ENCODE measurements at places on chromosomes 13 and 19.
A peak's percentile ranks its signal among the peaks of the same experiment; 100 is the strongest.

DNA sequence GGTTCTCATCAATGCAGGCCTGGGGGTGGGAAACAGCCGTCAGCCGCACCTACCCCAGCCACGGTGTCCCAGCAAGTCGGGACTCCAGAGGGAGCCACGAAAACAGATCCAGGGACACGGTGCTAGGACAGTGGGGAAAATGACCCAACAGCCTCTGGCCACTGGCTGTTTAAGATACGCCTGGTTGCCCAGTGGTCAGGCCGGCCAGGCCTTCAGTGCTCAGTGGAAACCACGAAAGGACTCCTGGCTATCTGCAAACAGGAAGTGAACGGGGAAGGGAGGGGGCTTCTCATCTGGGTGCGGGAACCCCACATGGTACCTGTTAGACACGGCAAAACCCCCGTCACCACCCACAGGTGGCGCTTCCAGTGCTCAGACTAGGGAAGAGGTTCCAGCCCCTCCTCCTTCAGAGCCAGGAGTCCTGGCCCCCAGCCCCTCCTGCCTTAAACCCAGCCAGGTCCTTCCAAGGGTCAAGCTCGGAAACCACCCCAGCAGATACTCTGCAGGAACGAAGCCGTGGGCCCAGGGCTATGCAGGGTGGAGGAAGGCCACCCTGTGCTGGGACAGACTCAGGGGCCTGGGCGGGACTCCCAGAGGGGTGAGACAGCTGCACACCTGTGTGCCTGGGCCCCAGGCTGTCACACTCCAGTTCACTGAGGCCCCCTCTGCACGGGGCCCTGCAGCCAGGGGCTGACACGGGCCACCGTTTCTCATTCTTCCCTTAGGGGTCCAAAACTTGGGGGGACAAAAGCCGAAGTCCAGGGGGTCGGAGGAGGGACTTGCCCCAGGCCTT is 4.5 kb downstream of the PPP1R12C start:
- no peak for DNase-seq

GRCh38 chr19:48290401-48290770 is 20.5 kb downstream of the ZNF114 start:
- DNase-seq, result no peak

DNA sequence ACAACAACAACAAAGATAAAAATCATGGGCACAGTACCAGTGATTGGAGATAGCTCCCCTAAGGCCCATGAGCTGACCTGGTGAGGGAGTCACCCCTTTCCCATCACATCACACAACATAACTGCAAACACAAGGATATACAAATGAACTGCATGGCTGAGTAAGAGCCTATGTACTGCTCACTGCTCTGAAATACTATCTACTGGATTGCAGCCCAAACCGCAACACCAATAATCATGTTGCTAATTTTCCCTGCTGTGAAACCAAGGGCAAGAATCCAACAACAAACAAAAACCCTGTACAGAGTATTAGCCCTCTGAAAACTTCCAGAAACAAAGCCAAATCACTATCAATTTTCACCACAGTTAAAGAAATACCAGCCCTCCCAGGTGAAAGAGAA is 1893.2 kb downstream of the PCDH9 start:
- DNase-seq, result no peak

GRCh38 chr13:88729605-88730004 is 1058.4 kb downstream of the SLITRK5 start:
- no peak for DNase-seq

- DNase-seq, result no peak
Observed at GRCh38 chr13:76425935-76426334, 460.3 kb downstream of the KCTD12 start.

GRCh38 chr19:45637890-45638667 is 1.1 kb downstream of the EML2 start:
- DNase-seq, result no peak

GRCh38 chr13:90412980-90413379 is 934.5 kb upstream of the MIR17HG start:
- DNase-seq, result no peak

DNA sequence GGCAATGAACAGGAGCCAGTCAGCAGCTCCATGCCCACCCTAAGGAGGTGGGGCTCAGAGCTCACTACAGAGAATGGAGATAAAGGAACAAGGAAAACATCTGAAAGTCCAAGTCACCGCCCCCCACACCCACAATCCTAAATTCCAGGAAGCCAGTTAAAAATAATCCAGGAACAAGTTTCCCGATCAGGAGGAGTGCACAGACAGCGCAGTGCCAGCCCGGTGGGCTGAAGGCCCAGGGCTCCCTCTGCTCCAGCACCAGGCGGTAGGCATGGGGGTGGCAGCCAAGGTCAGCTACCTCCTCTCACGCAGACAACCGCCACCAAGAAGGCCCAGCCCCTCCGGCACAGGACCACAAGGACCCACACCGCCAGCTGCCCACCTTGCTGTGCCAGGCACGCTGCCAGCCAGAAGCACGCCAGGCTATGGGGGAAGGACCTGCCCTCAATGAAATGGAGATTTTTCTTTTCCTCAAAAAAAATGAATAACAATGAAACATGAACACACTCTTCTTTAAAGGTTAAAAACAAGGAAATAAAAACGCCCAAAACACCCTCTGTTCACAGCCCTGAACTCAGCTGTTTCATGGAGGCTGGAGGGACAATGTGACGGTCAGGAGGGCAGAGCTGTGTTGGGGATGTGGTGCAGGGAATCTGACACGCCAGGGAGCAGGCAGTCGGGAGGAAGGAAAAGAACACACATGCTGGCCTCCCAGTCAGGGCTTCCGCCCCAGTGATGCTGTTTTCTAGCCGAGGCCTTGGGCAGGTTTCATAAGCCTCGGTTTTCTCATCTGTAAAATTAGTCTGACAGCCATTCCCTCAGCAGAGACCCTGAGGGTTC is 11.0 kb downstream of the STK24 start:
- no peak for DNase-seq

DNA sequence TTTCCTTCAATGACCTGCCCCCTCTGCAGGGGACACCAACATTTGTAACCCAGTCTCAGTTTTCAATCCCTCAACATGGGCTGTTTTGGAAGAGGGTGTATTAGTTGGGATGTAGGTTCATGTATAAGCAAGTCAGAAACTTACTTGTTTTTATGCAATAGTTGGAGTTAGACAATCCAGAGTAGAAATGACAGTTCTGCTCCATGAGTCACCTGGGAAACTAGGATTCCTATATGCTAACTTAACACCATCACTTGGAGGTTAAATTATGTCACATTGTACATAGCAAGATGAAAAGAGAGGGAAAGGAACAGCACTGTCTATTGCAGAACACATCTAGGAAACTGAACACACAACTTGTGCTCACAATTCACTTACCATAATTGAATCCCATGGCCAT is 436.4 kb downstream of the RFC3 start:
- no peak for DNase-seq

GRCh38 chr13:26896986-26897668 is 136.5 kb upstream of the GPR12 start:
- DNase-seq, result no peak

DNA sequence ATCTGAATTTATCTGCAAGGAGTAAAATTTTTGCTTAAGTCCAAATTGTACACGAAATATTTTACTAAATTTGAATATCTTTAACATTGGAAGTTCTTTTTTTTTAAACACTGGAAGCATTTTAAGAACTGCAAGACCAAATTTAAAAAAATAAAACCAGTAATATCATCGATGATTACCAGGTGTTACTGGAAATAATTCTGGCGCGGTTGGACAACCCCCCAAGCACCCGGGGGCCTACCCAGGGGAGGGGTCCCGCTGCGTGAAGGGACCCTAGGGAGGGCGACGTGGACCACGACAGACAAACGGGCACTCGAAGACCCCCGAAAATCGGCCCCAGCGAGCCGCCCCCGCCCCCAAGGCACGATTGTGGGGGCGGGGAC is 12.6 kb upstream of the JSRP1 start:
- DNase-seq, result no peak

GRCh38 chr13:21075379-21076249 is 14.2 kb upstream of the LATS2 start:
- DNase-seq, result no peak

DNA sequence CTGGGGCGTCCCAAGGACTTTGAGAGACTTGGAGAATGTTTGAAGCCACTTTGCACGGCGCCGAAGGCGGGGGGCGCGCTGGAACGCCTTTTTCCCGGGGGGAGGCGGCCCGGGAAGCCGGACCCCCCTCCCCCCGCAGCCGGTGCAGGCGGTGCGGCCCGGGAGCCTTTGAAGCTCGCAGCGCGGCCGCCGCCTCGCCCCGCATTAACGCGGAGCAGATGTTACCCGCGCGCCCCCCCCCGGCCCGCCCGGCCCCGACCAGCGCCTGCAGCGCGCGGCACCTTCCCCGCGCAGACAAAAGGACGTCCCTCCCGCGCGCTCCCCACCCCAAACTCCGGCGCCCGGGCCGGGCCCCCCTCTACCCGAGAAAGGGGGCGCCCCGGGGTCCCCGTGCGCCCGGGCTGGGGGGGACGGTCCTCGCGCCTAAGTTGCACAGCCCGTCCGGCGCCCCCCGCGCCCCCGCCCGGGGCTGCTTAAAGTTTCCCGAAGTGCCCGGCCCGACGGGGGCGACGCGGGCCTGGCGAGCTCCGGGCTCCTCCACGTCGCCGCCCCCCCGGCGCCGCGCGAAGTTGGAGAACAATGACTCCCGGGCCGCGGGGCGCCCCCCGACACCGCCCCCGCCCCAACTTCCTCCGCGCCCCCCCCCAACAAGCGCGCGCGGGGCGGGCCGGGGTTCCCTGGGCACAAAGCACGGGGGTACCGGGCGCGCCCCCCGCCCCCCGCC is 685 bp downstream of the TCF3 start:
- no peak for DNase-seq

- peak; percentile 65 for DNase-seq
Observed at GRCh38 chr19:18287836-18288772, 6.7 kb upstream of the JUND start.

DNA sequence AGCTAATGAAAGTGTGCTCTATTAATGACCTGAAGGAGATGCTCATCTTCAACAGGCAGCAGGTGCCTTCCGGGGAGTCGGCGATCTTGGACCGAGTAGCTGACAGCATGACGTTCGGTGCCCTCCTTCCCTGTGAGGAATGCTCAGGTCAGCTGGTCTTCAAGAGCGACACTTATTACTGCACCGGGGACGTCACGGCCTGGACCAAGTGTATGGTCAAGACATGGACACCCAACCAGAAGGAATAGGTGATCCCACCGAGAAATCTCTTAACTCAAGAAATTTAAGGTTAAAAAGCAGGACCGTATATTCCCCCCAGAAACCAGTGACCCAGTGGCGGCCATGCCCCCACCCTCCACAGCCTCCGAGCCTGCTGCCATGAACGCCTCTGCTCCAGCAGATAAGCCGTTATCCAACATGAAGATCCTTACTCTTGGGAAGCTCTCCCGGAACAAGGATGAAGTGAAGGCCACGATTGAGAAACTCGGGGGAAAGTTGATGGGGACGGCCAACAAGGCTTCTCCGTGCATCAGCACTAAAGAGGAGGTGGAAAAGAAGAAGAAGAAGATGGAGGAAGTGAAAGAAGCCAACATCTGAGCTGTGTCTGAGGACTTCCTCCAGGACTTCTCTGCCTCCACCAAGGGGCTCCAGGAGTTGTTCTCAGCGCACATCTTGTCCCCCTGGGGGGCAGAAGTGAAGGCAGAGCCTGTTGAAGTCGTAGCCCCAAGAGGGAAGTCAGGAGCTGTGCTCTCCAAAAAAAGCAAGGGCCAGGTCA is 22.8 kb upstream of the ANKRD10 start:
- no peak for DNase-seq

- no peak for DNase-seq
Observed at GRCh38 chr19:14432791-14433553, at the start of gene PKN1. Gene PKN1 (plus strand): TSS chr19:14433306. CDS start chr19:14433522, 216 bp downstream.

GRCh38 chr19:12788682-12789097 is 2.6 kb upstream of the JUNB start:
- DNase-seq, result peak; percentile 67

DNA sequence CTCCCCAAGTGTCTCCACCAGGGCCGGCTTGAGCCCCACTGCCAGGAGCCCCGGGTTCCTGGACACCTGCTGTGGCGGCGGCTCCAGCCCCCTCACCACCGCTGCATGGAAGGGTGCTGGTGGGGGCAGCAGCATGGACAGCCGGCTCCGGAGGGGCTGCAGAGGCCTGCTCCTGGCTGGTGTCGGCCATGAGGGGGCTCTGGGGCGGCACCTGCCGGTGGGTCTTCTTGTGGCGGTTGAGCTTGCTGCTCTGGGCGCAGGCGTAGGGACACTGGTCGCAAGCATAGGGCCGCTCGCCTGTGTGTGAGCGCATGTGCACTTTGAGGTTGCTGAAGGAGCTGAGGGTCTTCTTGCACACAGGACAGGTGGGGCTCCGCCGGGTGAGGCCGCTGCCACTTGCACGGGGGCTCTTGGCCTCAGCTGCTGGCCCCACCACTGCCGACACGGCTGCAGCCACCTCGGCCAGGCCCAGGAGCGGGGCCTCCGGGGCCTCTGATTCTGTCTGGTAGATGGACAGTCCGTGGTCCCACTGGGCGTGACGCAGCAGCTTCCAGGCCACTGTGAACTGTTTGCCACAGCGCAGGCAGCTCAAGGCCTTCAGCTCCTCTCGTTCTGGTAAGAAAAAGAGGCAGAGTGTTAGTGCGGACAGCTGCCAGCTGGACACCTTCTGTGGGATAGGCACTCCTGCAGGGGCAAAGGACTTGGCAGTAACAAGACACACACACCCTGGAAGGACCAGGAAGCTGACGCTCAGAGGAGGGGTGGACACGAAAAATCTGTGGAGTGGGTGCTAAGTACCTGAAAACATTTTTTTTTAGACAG is 4.1 kb downstream of the ZNF296 start:
- no peak for DNase-seq

GRCh38 chr13:85659493-85659892 is 139.7 kb downstream of the SLITRK6 start:
- DNase-seq, result no peak

GRCh38 chr19:5863030-5863665 is 7.2 kb downstream of the FUT5 start:
- DNase-seq, result no peak

DNA sequence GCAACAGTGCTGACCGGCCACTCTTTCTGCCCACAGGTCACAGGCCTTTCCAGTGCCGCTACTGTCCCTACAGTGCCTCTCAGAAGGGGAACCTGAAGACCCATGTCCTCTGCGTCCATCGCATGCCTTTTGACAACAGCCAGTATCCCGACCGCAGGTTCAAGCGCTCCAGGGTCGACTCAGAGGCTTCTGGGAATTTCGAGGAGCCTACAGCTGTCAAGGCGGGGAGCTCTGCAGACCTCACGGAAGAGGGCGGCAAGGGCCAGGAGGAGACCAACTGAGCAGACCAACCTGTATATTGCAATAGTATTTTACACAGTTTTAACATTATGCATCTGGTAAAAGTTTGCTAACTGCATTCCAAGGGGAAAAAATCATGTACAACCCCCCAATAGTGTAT is 338.5 kb downstream of the ZNF536 start:
- DNase-seq, result no peak
